ENCODE measurements at places on chromosomes 7 and 10. TPM values are rescaled to one million over a fixed set of nuclear protein-coding genes. Genes with fewer than 3 reads are reported as not detected.

The GNA12 gene
- total RNA-seq: 22.4 TPM

The ADRA2A gene
- not detected for total RNA-seq

The ASB10 gene
- total RNA-seq: not detected

The PLAU gene
- total RNA-seq: 4.8 TPM

The ASAH2 gene
- total RNA-seq: 1.3 TPM

The ZDHHC4 gene
- total RNA-seq: 31.0 TPM

Data from T-helper 2 cell treated with Interferon-gamma antibody and Interleukin-4, amounts not matched to agents 100 ng/mL and 5 ng/mL, for 36 hours (primary cell).